ENCODE measurements at places on chromosomes 13 and 19. TPM values are rescaled to one million over a fixed set of nuclear protein-coding genes. Genes with fewer than 3 reads are reported as not detected.

Gene CGB5
- not detected for total RNA-seq

- DNase-seq, result no peak
These were observed 25.1 kb downstream of the DOT1L start for GRCh38 chr19:2188708-2189385.

- DNase-seq, result no peak
These were observed 2.7 kb downstream of the MEIS3 start for GRCh38 chr19:47416643-47416985.

Gene C13orf46
- total RNA-seq, result 0.18 TPM

Gene IGFL2
- not detected for total RNA-seq

GRCh38 chr13:44373247-44373600 is 400 bp upstream of the SERP2 start:
- no peak for DNase-seq

GRCh38 chr19:15432018-15432494 is 13.3 kb upstream of the AKAP8L start:
- no peak for DNase-seq

GRCh38 chr13:44565881-44566280 is 10.2 kb downstream of the TSC22D1 start:
- DNase-seq, result no peak

Gene PDE4C
- total RNA-seq, result 1.6 TPM

Gene TJP3
- 36.3 TPM for total RNA-seq

Gene ZNF135
- 17.3 TPM for total RNA-seq

DNA sequence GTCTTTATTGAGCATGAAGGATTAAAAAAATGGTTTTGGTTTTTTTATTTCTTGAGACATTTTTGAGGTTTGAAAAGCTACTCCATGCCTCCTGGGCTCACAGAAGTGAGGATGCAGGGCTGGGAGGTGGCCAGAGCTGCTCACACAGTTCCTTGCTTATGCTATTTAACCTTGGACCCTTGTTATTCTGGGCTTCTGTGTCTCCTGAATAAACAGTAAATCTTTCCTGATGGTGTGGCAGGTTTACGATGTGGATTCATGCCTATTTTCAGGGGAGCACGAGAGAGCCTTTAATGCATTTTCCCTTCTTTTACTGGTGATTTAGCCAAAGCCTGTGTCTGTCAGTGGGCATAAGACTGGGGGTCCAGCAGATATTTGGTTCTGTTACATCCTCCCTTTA is 34.3 kb upstream of the PCDH8 start:
- no peak for DNase-seq

DNA sequence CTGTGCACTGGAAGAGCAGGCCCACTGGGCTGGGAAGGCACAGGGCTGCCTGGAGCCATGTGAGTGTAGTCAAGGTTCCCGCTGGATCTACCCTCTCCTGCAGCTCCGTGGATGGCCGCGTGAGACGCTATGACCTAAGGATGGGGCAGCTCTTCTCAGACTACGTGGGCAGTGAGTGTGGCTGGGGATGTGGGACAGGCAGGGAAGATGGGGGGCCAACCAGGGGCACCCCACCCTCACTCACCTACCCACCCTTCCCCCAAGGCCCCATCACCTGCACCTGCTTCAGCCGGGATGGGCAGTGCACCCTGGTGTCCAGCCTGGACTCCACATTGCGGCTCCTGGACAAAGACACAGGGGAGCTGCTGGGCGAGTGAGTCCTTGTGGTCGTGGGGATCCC is 6.1 kb downstream of the WDR83 start:
- no peak for DNase-seq

DNA sequence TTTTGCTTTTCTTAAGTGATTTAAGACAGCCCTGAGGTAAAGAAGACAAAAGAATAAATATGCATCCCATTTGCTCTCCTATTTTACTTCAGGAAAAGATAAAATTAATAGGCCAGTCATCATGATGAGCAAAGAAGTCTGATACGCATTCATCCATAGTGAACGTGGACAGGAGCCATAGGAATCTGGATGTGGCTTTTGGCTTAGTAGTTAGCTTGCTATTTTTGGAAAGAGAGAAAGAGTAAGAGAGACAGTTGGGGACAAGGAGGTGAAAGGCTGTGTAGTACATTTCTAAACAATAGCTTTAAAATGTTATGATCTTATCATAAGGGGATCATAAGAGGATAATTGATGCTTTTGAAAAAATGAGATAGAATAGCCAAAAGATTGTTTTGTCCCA is 545.2 kb downstream of the IRS2 start:
- DNase-seq, result no peak

GRCh38 chr13:79225487-79226232 is 180.4 kb downstream of the RBM26 start:
- no peak for DNase-seq

DNA sequence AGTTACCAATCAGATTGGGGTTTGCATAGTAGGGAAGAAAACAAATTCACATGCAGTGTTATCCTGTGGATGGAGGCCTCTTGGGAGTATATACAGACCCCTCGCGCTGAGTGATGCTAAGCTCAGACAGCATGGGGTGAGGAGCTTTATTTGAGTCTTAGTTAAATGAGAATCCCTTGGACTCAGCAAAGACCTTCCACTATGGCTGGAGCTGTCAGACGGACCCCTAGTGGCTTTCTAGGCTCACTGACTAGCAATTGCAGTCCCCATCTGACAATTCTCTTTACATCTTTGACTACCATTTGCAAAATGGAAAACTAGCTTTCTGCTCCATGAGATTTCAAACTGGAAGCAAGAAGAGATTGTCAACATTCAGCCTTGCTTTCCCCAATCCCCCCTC is 90.4 kb downstream of the STOML3 start:
- no peak for DNase-seq

GRCh38 chr13:75353781-75354193 is 128.2 kb downstream of the TBC1D4 start:
- no peak for DNase-seq

DNA sequence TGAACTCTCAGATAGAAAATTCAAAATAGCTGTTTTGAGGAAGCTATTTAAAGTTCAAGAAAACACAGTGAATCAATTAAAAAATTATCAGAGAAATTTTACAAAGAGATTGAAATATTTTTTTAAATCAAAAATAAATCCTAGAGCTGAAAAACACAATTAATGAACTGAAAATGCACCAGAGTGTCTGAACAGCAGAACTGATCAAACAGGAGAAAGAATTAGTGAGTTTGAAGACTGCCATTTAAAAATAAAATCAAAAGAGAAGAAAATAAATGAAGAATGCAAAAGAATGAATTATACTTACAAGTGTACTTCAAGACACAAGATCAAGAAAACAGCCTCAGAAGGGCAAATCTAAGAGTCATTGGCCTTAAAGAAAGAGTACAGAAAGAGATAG is 1000.2 kb upstream of the ATXN8OS start:
- no peak for DNase-seq

Gene UNC13A
- 4.0 TPM for total RNA-seq

DNA sequence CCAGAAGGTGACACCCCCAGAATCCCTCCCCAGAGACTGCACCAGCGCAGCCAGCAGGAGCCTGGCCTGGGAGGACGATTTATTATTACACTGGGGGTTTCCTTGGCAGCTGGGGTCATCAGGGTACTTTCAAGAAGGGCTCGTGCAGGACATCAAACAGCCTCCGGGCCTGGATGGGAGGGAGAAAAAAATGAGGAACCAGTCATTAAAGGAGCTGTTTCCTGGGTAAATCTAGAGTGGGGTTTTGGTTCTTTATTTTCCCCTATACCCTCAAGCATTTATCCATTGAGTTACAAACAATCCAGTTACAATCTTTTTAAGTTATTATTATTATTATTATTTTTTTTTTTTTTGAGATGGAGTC is 3.1 kb downstream of the POLR1G start:
- DNase-seq, result no peak

Gene CBARP
- total RNA-seq, result 13.0 TPM

DNA sequence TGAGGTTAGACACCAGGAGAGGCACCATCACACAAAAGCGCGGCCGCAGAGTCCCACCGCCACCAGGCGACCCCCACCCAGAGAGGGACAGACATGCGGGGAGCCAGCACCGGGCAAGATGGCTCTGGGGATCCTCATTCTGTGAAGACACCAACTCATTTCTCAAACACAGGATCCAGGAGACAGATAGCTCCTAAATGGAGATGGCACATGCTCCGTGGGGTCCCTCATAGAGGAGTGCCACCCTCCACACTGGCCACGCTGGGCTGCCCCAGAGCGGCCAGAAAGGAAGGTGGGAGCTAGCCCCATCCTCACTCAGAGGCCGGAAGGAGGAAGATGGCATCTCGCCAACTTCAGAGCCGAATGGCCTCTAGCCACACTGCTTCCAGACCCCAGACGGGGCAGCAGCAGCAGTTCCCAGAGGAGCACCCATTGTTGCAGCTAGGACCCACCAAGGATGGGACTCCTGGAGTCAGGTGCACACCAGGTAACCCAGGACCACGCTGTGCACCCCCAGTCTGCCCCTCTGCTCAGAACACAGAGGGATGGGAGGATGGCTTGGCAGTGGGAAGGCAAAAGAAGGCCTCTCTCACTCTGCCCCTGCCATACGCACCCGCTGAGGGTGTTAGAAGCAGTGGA is 78.6 kb downstream of the ZIC5 start:
- no peak for DNase-seq

DNA sequence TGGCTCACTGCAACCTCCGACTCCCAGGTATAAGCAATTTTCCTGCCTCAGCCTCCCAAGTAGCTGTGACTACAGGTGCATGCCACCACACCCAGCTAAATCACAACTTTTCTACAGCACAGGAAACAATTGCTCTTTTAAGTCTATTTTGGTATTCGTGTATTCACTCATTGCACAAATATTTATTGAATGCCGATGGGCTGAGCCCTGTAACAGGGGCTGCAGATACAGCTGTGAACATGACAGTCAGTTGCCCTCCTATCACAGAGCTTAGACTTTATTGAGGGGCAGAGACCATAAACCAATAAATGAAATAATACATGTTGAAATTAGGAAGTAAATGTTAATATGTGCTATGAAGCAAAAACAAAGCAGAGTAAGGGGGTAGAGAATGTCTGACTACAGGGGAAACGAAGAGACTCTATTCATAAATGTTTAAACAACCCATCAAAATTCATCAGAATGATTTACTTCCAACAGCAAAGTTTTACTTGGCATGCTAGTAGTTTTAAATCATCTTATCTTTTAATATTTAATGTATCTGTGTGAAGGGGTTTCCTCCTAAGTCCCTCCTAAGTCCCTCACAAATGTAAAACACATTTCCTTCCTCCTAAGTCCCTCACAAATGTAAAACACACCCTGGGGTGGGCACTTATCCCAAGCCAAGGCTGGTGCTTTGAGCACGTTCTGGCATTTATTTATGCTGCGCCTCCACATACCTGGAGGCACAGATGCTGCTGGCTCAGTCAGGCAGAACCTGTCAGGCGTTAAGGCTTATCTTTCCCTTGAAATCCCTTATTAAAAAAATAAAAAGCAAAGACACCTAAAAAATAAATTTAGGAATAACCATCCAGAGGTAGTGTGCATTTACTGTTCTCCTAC is 140.8 kb downstream of the MIPEP start:
- no peak for DNase-seq

- DNase-seq, result no peak
These were observed 718.8 kb upstream of the SGCG start for GRCh38 chr13:22461854-22462490.

DNA sequence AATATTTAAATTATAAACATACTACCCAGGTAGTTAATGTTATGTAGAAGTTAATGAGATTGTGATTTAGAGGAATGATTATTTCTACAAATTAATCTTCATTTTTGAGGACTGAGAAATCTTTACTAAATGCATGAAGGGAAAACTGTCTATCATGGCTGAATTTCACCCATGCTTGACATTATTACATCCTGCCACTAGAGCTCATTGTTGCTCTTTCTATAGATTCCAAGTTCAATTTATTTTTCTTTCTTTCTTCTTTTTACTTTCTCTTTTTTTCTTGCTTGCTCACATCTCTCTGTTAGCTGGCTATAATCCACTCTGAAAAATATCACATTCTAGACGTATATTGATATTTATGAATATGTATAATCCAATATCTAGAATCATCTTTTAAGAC is 505.0 kb upstream of the KLHL1 start:
- no peak for DNase-seq

Gene NEK5
- 1.4 TPM for total RNA-seq

Gene APOC4
- total RNA-seq, result not detected

Gene COG6
- total RNA-seq, result 36.8 TPM

Gene ZSCAN22
- total RNA-seq, result 4.6 TPM

- DNase-seq, result no peak
These were observed 59.7 kb downstream of the DLEU7 start for GRCh38 chr13:50783717-50784290.

Gene SBK2
- 2.3 TPM for total RNA-seq

DNA sequence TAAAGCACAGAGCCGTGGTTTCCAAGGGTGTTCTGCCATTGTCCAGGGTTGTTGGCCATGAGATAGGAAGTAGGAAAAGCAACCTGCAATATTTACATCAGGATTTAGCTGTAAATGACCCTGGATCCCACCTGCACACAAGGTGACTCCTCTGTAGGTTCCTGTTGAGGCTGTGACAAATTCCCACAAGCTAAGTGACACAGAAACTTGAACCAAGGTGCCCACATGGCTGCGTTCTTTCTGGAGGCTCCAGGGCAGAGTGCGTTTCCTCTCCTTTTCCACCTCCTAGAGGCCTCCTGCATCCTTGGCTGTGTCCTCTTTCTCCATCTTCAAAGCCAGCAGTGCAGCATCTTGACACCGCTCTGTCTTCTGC is 11.9 kb downstream of the CEACAM21 start:
- DNase-seq, result no peak

- DNase-seq, result no peak
These were observed 107.2 kb downstream of the CACNA1A start for GRCh38 chr19:13398780-13399726.

Gene ETV2
- 1.3 TPM for total RNA-seq

Gene MED16
- 87.2 TPM for total RNA-seq

Gene MYBPC2
- total RNA-seq, result 2.1 TPM

GRCh38 chr13:34608331-34608730 is 333.7 kb upstream of the NBEA start:
- no peak for DNase-seq

DNA sequence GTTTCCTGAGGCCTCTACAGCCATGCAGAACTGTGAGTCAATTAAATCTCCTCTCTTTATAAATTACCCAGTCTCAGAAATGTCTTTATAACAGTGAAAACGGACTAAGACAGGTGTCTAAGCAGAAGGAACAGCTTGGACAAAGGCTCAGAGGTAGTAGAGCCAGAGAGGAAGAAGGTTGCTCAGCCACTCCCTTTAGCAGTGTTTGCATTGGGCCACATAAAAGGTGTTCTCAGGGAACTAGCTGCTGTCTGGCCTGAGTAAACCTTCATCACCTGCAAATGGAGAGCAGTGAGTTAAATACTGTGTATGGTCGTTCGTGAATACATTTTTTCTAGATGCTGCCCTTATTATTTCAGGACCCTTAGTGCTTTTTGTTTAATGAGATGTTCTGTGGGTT is 383.4 kb downstream of the EFNB2 start:
- DNase-seq, result no peak

DNA sequence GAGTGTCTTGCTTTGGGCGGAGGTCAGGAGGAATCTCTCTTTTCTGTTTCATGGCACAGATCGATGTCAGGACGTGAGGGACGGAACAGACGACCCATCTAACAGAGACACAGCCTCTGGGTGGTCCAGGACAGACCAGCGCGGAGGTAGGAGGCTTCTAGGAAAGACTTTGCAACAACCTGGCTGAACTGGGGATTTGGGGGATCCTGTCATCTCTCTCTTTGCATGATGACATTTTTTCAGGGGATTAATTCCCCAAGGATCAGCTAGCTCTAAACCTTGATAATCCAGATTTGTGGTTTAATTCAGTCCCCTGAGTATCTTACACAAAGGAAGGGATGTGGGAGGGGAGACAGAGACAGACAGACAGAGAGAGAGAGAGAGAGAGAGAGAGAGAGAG is 14.4 kb downstream of the CABP5 start:
- DNase-seq, result no peak

All from progenitor cell of endocrine pancreas (in vitro differentiated cells).